Fibroblast of skin of right quadriceps (primary cell): ENCODE measurements at places on chromosomes 7 and 10.

DNA sequence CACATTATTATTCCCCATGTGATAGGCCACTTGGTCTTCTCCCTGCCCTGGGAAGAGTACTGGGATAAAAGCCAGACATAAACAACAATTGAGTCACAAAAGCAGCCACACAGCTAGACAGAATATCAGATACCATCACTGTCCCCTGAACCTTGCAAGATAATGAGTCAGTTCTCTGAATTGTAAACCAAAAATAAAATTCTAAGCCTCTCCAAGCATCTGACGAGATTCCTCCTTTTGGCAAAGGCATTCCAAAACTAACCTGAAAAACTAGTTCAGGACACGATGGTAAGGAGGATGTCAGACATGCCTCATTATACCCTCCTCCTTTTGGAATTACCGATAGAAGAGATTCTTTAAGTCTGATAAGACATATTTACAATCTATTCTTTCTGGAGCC, 450.7 kb downstream of the HTR7 start:
- peak; percentile 76 for DNase-seq

GRCh38 chr7:63038987-63039386, 959.7 kb upstream of the ZNF722 start:
- no peak for DNase-seq

- peak; percentile 18 for DNase-seq
These were observed 148.0 kb upstream of the SH2B2 start for GRCh38 chr7:102138676-102139075.

DNA sequence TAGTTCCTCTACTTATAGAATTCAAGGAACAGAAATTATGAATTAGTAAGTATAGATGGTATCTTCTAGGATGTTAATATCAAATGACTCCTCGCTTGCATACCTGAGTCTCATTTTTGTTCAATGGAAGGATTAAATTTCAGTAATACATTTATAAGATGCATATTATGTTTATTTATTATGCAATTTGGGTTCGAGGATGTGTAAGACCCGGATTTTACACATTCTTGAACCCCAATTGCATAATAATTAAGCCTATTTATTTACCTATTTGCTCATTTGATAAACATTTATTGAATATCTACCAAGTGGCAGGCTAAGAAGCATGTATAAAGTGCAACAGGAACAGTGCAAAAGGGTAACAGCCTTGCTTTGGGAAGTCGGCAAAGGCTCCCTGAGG, 52.6 kb downstream of the ICA1 start:
- DNase-seq: no peak

- no peak for DNase-seq
These were observed 109.3 kb downstream of the TNS3 start for GRCh38 chr7:47472444-47473157.

- DNase-seq: no peak
These were observed 470.7 kb downstream of the TFEC start for GRCh38 chr7:115559877-115560276.

DNA sequence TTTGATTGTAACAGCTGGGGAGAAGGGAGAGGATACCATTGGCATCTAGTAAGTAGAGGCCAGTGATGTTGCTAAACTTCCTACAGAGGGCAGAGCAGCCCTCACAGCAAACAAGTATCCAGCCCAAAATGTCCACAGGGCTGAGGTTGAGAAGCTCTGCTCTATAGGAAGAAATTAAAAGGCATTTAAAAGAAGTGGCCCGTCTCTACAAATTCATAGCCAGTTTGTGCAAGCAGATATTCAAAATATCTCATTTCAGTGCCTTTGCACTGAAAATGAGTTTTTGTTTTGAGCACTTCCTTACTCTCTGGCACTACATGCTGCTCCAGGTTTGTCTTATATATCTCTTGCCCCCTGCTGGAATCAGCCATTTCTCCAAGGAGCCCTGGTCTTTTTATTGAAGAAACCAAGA, 330.0 kb downstream of the BBS9 start:
- DNase-seq: peak; percentile 57

- peak; percentile 64 for DNase-seq
These were observed 100.2 kb downstream of the GPR85 start for GRCh38 chr7:112986256-112987031.

- peak; percentile 96 for DNase-seq
These were observed 214.6 kb upstream of the TMEM72 start for GRCh38 chr10:44696496-44696895.

- DNase-seq: no peak
These were observed 75.3 kb downstream of the GLI3 start for GRCh38 chr7:42161719-42162118.

DNA sequence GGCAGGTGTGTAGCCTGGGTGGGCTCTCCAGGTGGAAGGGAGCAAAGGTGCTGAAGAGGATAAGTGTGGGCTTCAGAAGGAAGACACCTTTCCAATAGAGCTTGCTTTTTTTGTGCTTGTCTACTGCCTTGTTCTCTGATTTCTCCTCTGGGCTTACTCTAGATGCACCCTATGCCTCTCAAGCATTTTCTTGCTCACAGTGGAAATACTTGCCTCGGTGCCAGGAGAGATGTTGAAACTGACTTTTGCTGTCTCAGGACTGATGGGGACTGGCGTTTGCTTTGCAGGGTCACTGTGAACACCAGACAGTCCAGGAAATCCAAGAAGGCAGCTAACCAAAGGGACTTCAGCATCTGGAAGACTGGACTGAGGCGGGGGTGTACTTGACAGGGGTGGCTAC, 187.9 kb downstream of the SNX10 start:
- DNase-seq: no peak
